HepG2 (cell line): ENCODE measurements at places on chromosomes 5 and 9. TPM values are rescaled to one million over a fixed set of nuclear protein-coding genes. Genes with fewer than 3 reads are reported as not detected.

The NDUFS4 gene
- total RNA-seq = 121 and 146 TPM in 2 replicates

The DBH gene
- not detected in 2 replicates for total RNA-seq

The FOXI1 gene
- not detected in 2 replicates for total RNA-seq

The MOB3B gene
- 0.03 and 0.09 TPM in 2 replicates for total RNA-seq

The POMT1 gene
- total RNA-seq = 6.3 and 21.6 TPM in 2 replicates

The TCF7 gene
- 6.8 and 7.9 TPM in 2 replicates for total RNA-seq

The STPG3 gene
- not detected in 2 replicates for total RNA-seq

- no peak for DNase-seq
- H3K4me3 ChIP-seq = no peak overlapping the region
- H3K27me3 ChIP-seq = no peaks in the 10 kb centered on the region
- no peaks in the 10 kb centered on the region for H3K36me3 ChIP-seq
- no peaks in the 10 kb centered on the region for H3K4me1 ChIP-seq
Observed at GRCh38 chr9:107946364-107947141, 457.0 kb upstream of the KLF4 start.

DNA sequence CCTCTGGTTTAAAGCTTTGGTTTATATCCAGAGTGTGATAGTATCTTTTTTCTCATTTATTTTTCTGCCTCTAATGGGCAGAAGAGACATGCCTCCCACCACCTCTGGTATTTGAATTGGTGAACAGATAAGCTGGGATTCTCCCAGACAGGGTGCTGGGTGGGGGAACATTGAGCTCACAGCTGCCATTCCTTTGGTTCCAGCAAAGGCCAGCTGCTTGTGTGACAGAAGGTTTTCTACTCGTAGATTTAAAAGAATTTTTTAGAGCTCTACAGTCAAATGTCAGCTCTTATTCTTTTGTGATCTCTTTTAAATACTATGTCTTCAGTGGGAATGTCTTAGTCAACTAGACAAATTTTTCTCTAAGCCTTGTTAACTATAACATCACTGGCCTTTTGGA is 54.7 kb upstream of the ADAMTS16 start:
- H3K36me3 ChIP-seq = no peaks in the 10 kb centered on the region
- DNase-seq = no peak
- peaks cover 22% of the 10 kb centered on the region for H3K4me1 ChIP-seq
- peaks cover 3% of the 10 kb centered on the region; the same call in 1 of the 3 replicates for H3K27me3 ChIP-seq
- no peak overlapping the region for H3K27ac ChIP-seq
- H3K4me3 ChIP-seq = no peak overlapping the region

- peak; percentile 43 for DNase-seq
- H3K4me3 ChIP-seq = peak overlapping the region; percentile 11
- H3K27me3 ChIP-seq = peaks cover 2% of the 10 kb centered on the region; the same call in 1 of the 2 replicates
- H3K36me3 ChIP-seq = no peaks in the 10 kb centered on the region
- peak overlapping the region; percentile 9 for H3K27ac ChIP-seq
Observed at GRCh38 chr9:38311382-38312270, 80.9 kb upstream of the ALDH1B1 start.

DNA sequence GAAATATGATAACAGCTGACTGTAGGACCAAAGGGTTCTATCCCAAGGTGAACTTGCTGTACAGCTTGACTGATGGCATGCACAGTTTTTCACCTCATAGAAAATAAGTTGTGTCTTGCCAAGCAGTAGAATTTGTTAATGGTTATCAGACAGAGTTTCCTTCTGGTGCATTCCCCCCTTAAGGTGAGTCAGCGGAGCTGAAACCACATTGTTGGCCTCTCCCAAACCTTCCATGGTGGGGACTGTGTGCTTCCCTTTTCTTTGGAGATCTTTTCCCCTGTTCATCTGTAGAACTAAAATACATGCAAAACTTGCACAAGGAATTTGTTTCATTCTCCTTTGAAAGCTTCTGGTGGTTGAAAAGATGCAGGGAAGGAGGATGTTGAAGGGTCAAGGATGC is 179.8 kb downstream of the FGF1 start:
- H3K4me1 ChIP-seq = peaks cover 35% of the 10 kb centered on the region
- H3K27ac ChIP-seq = no peak overlapping the region
- H3K36me3 ChIP-seq = no peaks in the 10 kb centered on the region
- H3K27me3 ChIP-seq = no peaks in the 10 kb centered on the region
- no peak for DNase-seq

DNA sequence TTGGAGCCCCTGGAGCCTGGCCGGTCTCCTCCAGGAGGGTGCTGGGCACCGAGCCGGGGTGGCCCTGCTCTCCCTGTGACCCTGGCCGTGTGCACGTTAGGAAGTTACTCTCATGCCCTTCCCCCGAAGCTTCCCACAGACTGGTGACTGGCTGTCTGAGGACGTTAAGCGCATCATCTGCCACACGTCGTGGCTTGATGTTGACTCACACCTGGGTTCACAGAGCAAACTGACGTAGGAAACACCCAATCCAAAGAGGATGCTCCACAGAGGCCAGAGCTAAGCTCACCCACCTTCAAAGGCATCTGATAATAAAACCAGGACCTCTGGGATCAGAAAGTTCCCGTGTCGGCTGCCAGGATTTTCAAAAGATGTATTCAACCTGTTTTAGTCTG is 152.9 kb upstream of the PHYKPL start:
- no peaks in the 10 kb centered on the region for H3K36me3 ChIP-seq
- DNase-seq = no peak
- peaks cover 3% of the 10 kb centered on the region for H3K27me3 ChIP-seq
- H3K4me3 ChIP-seq = no peak overlapping the region

DNA sequence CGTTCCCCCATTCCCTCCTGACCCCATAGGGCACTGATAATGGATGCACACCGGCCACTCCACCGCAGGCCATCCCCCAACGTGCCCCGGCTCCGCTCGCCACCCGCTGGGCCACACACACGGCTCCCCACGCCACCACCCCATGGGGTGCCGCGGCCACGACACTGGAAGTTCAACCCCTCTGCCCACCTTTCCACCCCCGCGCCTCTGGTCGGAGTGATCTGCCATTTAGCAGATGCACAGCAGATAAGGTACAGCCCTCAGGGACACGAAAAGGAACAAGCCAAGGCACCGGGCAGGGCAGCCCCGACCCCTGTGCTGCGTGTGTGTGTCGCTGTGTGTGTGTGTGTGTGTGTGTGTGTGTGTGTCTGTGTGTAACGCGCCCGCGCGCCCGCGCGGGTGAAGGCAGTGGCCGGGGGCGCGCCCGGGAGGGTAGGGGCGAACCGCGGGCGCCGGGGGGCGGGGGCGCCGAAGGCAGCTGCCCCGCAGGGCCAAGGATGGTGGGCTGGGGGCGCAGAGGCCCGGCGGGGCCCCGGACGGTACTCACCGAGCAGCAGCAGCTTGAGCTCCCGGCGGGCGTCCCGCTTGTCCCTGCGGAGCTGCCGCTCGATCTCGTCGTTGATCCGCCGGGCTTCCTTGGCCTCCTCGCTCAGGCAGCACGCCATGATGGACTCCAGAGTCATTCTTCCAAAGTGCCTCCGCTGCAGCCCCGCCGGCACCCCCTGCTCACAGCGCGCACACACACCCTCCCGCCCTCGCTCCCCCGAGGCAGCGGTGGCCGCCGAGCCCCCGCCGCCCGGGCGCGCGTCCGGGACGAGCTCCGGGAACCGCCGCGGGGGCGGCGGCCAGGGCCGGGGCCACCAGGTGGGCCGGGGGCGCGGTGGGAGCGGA is 813 bp downstream of the GNAQ start:
- H3K27me3 ChIP-seq = no peaks in the 10 kb centered on the region
- peak overlapping the region; percentile 89 for H3K4me3 ChIP-seq
- no peak for DNase-seq

- H3K27ac ChIP-seq = no peak overlapping the region
- no peaks in the 10 kb centered on the region for H3K27me3 ChIP-seq
- no peaks in the 10 kb centered on the region for H3K36me3 ChIP-seq
Observed at GRCh38 chr5:74394528-74394915, 246.0 kb downstream of the ENC1 start.

DNA sequence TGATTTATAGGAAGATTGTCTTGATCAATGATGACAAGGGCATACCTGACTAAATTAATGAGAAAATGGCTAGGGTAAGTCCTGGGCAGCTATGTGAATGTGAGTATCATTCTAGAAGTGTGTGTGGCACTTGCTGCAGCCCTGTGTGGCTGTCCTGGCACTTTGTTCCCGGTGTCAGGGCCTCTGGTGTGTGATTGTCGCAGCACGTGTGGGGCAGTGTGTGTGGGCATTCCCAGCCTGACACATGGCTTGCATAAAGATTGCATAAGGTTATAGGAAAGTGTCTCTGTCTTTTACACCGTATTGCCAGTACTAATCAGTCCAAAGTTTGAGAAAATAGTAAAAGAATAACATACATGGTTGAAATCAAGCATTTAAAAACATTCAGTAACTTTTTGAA is 74.4 kb downstream of the TRIO start:
- H3K4me3 ChIP-seq = no peak overlapping the region
- H3K4me1 ChIP-seq = peaks cover 83% of the 10 kb centered on the region
- DNase-seq = no peak
- peaks cover 1% of the 10 kb centered on the region; the same call in 1 of the 2 replicates for H3K36me3 ChIP-seq
- peak overlapping the region; percentile 3 for H3K27ac ChIP-seq

- H3K36me3 ChIP-seq = no peaks in the 10 kb centered on the region
- no peak for DNase-seq
- H3K4me3 ChIP-seq = no peak overlapping the region
- peaks cover 16% of the 10 kb centered on the region for H3K27me3 ChIP-seq
- no peaks in the 10 kb centered on the region for H3K4me1 ChIP-seq
- H3K27ac ChIP-seq = no peak overlapping the region
Observed at GRCh38 chr9:135600296-135600817, 38.8 kb downstream of the PAEP start.

- H3K4me3 ChIP-seq = no peak overlapping the region
- no peak overlapping the region for H3K27ac ChIP-seq
- DNase-seq = no peak
- H3K4me1 ChIP-seq = no peaks in the 10 kb centered on the region
- peaks cover 44% of the 10 kb centered on the region for H3K36me3 ChIP-seq
Observed at GRCh38 chr5:137938751-137939143, 49.5 kb downstream of the PKD2L2 start.

DNA sequence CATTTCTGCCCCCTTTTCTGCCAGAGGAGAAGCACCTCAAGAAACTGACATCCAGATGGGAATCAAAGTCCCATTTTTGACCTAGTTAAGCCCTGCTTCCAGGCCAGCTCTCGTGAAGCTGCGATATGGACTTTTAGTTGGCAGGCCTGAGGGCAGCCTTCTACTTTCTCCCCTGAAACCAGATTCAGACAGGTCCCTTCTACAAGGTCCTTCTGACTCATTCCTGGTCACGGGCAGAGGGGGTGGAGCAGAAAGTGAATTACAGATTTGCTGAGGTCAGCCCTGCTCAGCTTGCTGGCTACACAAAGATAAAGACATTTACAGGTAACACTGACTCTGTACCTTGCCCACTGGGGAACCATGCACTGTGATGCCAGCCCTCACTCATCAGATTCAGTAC is 52.8 kb upstream of the TUT7 start:
- H3K4me1 ChIP-seq = peaks cover 63% of the 10 kb centered on the region
- H3K4me3 ChIP-seq = no peak overlapping the region; the same call in 1 of the 2 replicates
- H3K27me3 ChIP-seq = no peaks in the 10 kb centered on the region
- no peaks in the 10 kb centered on the region for H3K36me3 ChIP-seq

DNA sequence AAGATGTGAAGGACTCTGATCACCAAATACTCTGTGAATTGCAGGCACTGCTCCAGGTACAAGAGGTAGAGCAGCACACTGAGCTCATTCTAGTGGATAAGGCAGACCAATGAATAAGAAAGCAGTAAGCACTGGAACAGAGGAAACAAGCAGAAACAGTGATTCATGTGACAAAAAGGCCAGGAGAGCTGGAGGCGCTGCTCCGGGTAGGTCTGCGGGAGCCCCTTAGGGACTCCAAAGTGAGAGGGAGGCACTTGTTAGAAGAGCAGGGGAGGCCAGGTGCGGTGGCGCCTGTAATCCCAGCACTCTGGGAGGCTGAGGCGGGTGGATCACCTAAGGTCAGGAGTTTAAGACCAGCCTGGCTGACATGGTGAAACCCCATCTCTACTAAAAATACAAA is 231.6 kb upstream of the NFIL3 start:
- H3K27me3 ChIP-seq = no peaks in the 10 kb centered on the region; the same call in 1 of the 2 replicates
- no peak overlapping the region for H3K27ac ChIP-seq
- H3K4me1 ChIP-seq = no peaks in the 10 kb centered on the region
- no peaks in the 10 kb centered on the region for H3K36me3 ChIP-seq
- H3K4me3 ChIP-seq = no peak overlapping the region

GRCh38 chr9:86732514-86733171 is 214.7 kb downstream of the GAS1 start:
- DNase-seq = no peak
- H3K4me3 ChIP-seq = no peak overlapping the region

GRCh38 chr5:45596320-45596719 is 99.9 kb downstream of the HCN1 start:
- no peaks in the 10 kb centered on the region for H3K27me3 ChIP-seq
- H3K36me3 ChIP-seq = no peaks in the 10 kb centered on the region
- no peaks in the 10 kb centered on the region for H3K4me1 ChIP-seq
- DNase-seq = no peak
- no peak overlapping the region for H3K4me3 ChIP-seq

GRCh38 chr5:38376404-38376803 is 118.0 kb downstream of the EGFLAM start:
- no peaks in the 10 kb centered on the region for H3K36me3 ChIP-seq
- H3K27me3 ChIP-seq = no peaks in the 10 kb centered on the region; the same call in 1 of the 2 replicates
- H3K4me3 ChIP-seq = no peak overlapping the region
- DNase-seq = no peak
- H3K27ac ChIP-seq = no peak overlapping the region

GRCh38 chr5:122517091-122517490 is 205.1 kb downstream of the SNCAIP start:
- no peaks in the 10 kb centered on the region for H3K27me3 ChIP-seq
- H3K4me1 ChIP-seq = peaks cover 5% of the 10 kb centered on the region; the same call in 1 of the 2 replicates
- H3K36me3 ChIP-seq = no peaks in the 10 kb centered on the region
- H3K4me3 ChIP-seq = no peak overlapping the region
- DNase-seq = no peak

- H3K4me3 ChIP-seq = no peak overlapping the region
- no peaks in the 10 kb centered on the region for H3K36me3 ChIP-seq
- no peaks in the 10 kb centered on the region for H3K4me1 ChIP-seq
- H3K27me3 ChIP-seq = no peaks in the 10 kb centered on the region
Observed at GRCh38 chr9:71210326-71210725, 88.9 kb upstream of the TRPM3 start.

- no peaks in the 10 kb centered on the region for H3K27me3 ChIP-seq
- H3K27ac ChIP-seq = no peak overlapping the region
- no peak overlapping the region for H3K4me3 ChIP-seq
- H3K36me3 ChIP-seq = no peaks in the 10 kb centered on the region
- no peak for DNase-seq
Observed at GRCh38 chr5:11069041-11069440, 308.0 kb upstream of the DAP start.

- H3K27ac ChIP-seq = no peak overlapping the region
- no peak overlapping the region for H3K4me3 ChIP-seq
- DNase-seq = no peak
- no peaks in the 10 kb centered on the region for H3K4me1 ChIP-seq
Observed at GRCh38 chr9:135925496-135926133, 18.3 kb upstream of the CAMSAP1 start.

DNA sequence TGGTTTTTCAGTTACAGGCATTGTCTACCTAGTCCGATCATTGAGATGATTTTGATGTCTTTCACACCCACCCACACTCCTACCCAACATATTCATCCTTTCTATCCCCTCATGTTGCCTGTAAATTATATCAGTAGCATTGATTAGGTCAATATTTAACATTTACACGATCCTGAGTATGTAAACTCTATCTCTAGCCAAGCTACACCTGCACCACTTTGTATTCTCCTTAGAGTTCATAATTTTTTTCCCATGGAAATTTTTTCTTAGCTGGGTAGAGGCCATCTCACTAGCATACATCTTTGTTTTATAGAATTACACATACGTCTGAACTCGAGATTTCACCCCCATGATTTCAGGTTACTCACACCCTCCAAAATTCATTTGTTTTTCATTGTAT is 30.6 kb downstream of the GCNT4 start:
- H3K36me3 ChIP-seq = no peaks in the 10 kb centered on the region
- peaks cover 25% of the 10 kb centered on the region for H3K4me1 ChIP-seq
- H3K27me3 ChIP-seq = no peaks in the 10 kb centered on the region
- H3K4me3 ChIP-seq = no peak overlapping the region
